ENCODE measurements at places on chromosomes 1 and 21.

GRCh38 chr1:30345491-30346130 is 377.8 kb downstream of the MATN1 start:
- no peak for DNase-seq

DNA sequence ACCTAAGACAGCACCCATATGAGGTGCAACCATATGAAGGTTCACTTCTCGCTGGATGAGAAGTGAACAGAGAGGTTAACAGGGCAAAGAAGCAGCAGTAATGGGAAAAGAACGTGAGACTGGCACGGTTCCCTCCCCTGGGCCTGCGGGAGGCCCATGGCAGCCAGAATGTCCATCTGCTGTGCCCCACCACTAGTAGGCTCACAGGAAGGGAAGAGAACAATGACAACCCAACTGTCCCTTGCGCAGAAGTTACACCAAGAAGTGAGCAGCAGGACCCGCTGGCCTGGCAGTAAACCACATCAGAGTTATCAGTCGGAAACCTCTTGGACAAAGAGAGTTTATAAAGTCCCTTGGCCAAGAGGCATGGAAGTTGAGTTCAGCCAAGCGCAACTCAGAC is 11.3 kb downstream of the HIVEP3 start:
- no peak for DNase-seq

DNA sequence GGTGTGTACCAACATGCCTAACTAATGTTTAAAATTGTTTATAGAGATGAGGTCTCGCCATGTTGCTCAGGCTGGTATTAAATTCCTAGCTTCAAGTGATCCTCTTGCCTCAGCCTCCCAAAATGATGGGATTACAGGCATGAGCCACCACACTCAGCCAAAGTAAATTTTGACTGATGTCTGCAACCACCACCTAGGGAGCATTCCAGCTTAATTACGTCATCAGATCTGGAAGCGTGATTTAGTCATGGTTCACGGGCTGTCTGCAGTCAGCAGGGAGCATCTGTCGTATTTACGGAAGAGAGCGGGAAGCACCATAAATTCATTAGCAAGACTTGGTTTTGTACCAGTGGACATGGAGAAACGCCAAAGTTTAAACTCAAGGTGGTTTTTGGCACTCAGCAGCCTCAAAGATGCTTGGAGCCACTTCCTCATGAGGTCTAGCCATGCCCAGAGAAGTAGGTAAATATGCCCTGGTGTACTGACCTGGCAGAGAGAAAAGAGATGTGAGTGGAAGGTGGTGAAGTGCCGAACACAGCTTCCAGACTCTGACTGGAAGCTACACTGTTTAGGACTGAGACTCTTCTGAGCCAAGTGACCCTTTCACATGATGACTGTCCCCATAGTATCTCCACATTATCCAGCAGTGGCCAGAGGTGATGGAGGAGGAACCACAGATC is 60.8 kb upstream of the SLC35F3 start:
- no peak for DNase-seq

DNA sequence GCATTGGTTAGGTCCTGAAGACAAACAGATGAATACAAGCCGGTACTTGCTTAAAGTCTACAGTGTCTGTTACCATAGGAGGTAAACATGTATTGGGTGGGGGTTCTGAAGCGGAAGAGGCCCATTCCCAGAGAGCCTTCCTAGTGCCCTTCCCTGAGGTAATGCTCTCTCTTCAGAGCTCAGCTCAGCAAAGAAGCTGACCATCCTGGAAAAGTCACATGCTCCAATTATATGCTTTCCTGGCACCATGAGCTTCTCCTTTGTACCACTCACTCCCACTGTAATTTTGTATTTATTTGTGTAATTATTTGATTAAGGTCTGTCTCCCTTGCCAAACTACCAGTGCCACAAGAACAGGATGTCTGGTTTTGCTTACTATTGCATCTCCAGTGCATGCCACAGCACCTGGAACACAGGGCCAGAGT is 42.0 kb downstream of the RAB3B start:
- no peak for DNase-seq

DNA sequence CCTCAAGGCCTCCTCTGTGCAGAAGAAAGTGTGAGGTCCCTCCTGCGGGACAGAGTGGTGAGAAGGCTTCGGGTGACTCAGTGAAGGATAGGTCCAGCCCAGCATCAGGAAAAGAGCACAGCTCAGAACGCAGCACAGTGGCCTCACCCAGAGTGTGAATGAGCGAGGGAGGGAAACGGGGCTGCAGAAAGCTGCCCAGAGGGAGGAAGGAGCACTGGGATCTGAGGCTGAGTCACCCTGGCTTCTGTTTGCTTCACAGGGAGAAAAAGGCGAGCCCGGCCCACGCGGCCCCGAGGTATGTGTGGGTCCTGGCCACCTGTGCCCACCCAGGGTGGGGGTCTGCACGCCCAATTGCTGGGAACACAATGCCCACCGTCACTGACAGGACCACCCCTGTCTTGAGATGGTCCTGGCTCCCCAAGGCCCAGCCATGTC is 24.3 kb downstream of the COL6A2 start:
- DNase-seq: no peak

GRCh38 chr1:72229893-72230292 is 52.4 kb downstream of the NEGR1 start:
- DNase-seq: no peak

- no peak for DNase-seq
These were observed 55.7 kb downstream of the ADGRL4 start for GRCh38 chr1:78950826-78951225.
